ENCODE measurements at places on chromosomes 4 and X.

DNA sequence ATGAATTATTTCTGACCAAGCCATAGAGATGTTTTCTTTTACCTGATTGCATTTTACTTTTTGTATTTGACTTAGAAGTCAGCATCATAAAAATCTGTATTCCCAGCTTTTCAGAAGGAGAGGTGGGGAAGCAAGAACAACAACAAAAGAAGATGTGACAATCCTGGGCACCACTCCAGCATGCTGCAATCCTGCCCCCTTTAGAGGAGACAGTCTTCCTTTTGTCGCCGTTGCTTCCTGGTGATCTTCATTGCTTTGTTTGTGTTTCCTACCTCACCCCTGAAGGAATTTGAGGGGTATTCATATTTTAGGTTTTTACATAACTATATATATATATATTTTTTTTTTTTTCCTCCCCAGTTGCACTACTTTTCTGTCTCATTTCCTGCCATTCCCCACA, 3.7 kb downstream of the QRFPR start:
- no peak for DNase-seq

- no peak for DNase-seq
These were observed 23.5 kb downstream of the INTS6L start for GRCh38 chrX:135543924-135544323.

DNA sequence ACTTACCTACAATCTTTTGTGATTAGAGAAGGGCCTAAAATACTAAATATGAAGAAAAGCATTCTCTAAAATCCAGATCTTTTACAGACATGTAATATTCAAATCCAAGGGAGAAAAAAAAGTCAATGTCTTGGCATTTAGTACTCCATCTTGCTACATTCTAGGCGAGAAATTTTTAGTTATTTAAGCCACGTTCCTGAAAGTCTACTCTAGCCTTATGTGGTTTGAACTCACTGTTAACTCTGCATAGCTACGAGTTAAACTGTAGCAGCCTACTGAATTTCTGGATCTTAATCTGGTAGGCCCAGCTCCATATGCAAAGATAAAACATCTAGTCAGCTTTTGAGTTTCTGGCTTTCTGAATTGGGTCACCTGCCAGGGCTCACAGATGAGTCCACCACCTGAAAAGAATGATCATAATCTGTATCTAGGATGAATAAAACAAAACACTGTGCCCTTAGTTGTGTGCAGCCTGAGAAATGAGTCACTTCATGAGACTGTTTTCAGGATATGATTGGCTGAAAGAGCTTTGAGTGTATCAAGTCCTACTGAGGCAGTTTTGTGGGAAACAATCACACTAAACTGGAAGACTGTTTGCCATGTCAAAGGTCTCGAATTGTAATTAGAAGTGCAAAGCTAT, 3.2 kb upstream of the NEK1 start:
- DNase-seq = no peak

DNA sequence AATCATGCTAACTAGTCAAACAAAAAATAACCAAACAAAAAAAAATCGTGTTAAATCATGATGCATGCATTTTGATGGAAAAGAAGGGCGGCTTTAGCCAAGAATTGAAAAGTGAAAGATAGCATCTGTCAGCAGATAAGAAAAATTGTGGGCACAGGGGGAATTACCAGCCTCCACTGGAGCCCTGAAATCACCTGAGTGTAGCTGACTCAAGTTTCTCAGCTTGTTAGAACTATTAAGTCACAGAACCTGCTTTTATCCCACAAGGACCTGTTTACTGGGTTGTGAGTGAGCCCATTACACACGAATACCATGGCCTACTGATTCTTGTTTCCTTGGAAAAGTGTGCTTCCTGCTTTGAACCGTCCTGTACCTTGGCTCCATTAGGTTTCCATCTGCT, 85.2 kb downstream of the COX18 start:
- no peak for DNase-seq

DNA sequence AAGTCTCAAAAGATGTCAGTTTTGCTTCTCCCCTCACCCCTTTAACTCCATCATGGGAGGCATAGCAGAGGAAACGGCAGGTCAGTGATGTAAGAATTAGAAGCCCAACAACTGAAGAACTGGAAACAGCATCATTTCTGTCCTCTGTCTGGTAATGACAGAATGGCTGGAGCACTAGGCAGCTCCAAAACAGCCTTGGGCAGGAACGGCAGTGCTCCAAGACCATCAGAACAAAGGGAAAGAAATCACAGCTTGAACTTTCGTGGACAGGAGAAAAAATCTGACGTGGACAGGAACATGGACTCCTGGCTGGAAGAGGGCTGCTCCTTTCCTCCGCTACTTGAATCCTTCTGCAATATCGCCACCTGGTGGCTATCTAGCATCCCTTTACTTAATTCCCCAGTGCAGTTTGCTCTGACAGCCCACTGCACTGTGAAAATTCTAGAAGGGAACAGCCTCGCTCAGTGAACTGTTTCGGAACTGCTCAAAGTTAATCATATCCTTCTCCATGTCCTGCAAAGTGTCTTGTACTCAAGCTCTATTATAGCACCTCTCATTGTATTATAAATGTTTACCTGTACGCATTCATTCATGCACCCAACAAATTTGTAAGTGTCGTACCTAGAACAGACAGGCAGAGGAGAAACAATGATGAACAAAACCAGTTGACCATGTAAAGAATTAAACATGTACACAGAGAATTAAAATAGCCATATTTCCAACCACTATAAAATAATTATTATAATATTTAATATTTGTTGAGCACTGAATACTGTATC, 20.4 kb downstream of the SLC25A53 start:
- DNase-seq = peak; percentile 47

- no peak for DNase-seq
These were observed 30.7 kb downstream of the SERPINA7 start for GRCh38 chrX:106007815-106008214.

- no peak for DNase-seq
These were observed 20.8 kb downstream of the PPEF2 start for GRCh38 chr4:75881476-75881875.

GRCh38 chr4:183398298-183399125, 45.9 kb upstream of the CDKN2AIP start:
- no peak for DNase-seq

- peak; percentile 2 for DNase-seq
These were observed 13.0 kb downstream of the PPP1R3F start for GRCh38 chrX:49282647-49283011.

DNA sequence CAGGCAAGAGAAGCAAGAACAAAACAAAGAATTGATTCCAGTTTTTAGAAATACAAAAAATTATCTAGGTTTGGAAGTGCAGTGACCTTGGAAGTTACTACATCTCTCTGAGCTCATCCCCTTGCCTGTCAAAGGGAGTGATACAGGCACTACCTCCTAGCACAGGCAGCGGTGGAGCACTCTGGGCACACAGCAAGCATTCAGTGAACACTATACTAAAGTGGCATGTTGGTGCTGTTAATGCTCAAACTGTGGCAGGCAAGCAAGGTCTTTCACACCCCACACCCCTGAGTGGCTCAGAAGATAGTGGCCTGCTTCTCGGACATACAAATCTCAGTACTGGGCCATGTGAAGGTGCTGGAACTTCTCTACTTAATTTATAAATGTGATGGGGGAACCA, 51.2 kb downstream of the DRD5 start:
- DNase-seq = no peak

DNA sequence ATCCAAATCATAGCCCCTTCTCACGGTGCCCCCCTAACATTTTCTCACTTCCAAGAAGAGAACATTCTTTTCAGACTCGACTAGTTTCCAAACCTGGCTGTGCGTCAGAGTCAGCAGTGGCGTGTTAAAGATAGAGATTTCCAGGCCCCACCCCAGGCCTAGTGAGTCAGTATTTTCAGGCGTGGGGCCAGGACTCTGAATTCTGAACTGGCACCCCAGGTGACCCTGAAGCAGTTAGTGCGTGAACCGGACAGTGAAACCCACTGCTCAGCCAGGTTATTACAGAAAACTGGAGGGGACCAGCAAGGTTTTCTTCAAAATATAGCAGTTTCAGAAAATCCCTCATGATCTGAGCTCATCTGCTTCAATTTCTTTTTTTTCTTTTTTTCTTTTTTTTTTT, 35.0 kb upstream of the BCOR start:
- no peak for DNase-seq

DNA sequence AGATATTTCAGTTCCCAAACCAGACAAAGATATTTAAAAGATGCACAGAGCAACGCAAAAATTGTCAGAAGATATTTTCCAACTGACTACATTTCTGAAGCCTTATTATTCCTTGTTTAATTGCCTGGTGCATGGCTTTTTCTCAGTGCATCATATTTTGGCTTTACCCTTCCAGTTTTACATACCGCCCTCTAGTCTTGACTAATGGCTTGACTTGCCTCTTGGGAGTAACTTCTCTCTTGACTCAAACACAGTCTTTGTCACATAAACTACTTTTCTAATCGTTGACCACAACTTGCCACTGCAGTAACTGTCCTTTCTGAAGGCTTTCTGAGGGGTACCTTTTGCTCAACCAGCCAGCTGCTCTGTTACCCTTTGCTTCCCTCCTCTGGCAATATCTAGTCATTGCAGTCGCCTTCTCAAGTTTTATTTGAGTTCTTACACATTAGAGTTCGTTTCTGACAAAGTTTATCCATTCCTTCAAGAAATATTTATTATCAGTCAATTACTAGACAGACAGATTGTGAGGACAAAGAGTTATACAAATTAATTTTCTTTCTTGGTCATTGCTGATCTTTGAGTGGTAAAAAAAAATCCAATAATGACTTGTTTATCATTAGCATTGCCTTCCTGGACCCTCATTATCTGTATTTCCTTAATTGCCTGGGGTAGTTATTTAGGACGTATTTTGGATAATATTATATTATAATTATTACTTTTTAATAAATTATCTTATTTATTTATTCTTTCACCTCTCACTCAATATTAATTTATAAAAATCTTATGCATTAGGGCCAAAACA, 506.9 kb upstream of the PCDH10 start:
- no peak for DNase-seq

DNA sequence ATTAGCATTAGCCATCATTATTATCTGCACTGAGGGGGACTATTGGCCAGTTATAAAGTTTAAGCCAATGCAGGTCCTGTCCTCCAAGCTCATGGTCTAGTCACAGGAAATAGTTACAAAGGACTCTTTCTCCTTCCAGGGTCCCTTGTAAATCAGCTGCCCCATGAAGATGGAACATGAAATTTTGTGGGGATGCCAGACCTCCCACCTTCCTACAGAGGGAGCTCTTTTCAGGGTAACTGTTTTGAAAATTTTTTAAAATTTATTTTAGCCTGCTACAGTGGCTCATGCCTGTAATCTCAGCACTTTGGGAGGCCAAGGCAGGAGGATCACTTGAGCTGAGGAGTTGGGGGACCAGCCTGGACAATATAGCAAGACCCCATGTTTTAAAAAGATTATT, 124.4 kb upstream of the SLC34A2 start:
- no peak for DNase-seq

GRCh38 chr4:146243141-146243882, 29.0 kb downstream of the REELD1 start:
- DNase-seq = no peak

- no peak for DNase-seq
These were observed 93.2 kb upstream of the ATP8A1 start for GRCh38 chr4:42750091-42750490.

- DNase-seq = no peak
These were observed 301.2 kb downstream of the IL1RAPL1 start for GRCh38 chrX:28888416-28888815.

- DNase-seq = no peak
These were observed 168.9 kb upstream of the PUDP start for GRCh38 chrX:7316887-7317286.

DNA sequence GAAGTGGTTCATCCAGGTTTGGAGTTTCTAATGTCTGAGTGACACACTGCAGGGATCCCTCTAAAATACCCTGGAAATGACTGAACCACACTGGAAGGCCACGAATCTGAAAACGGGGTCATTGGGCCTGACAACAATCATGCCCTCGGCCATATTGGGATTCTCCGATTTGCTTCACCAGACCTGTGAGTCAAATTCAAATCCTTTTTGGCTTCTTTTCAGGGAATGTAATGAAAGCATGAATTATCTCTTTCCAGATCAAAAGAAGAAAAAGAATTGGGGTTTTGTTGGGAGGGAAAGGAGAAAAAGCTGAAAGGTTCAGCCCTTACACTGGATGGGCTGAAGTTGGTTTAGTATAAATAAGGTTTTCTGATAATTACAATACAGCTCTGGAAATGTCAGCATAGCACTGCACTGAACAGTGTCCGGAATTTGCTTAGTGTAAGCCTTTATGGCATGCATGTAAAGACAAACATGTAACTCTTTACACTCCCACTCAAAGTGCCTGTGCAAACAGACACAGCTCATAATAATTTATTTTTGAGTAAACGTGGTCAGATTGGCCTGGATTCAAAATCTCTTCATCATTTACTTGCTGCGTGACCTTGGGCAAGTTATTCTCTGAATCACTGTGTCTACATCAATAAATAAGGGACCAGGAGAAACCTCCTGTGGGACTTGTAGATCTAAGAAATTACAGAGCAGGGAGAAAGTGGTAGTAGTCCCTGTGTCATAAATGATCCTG, 21.4 kb downstream of the CT47C1 start:
- DNase-seq = no peak

DNA sequence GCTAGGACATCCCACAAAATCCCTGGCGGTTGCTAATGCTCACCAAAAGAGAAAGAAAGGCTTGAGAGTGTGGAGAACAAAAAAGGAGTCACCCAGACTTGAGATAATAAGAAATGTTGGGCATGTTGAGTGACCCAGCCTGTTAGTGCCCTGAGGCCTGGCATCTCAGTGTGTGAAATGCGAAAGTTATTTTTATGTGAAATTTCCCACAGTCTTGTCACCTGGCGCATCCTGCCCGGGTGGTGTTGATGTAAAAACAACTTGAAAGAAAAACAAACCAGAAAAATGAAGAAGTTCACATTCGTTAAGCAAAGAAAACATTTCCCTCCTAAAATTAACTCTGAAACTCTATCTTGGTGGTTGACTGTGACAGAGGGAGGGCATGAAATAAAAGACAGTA, 495.2 kb downstream of the MID1IP1 start:
- DNase-seq = no peak

- DNase-seq = no peak
These were observed 1950.0 kb upstream of the IGFBP7 start for GRCh38 chr4:59060002-59060846.

- no peak for DNase-seq
These were observed 928.1 kb downstream of the PDHA2 start for GRCh38 chr4:96767815-96768480.

DNA sequence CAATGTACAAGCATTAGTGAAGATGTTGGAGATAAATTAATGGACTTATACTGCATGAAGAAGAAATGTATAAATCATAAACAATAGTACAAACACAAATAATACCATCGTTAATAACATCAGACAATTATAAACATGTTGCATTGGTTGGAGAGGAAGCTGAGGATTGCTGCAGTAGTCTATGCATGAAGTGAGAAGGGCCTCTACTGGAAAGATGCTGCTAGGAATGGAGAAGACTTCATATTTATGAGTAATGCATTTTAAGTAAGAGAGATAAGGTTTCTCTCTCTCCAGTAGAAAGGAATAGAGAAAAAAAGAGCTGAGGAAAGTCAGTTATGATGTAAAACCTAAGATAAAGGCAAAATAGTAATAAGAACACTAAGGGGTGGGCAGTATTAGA, 247.8 kb downstream of the GRID2 start:
- DNase-seq = no peak

GRCh38 chr4:133390198-133390855, 241.2 kb downstream of the PCDH10 start:
- no peak for DNase-seq

GRCh38 chr4:1035510-1035909, 24.1 kb downstream of the FGFRL1 start:
- DNase-seq = no peak

- DNase-seq = no peak
These were observed 215.8 kb upstream of the SFRP2 start for GRCh38 chr4:154004507-154005170.

GRCh38 chrX:123489011-123489410, 243.8 kb downstream of the THOC2 start:
- no peak for DNase-seq

All from cerebellar nuclear complex (tissue), 1 donor.